DMS79 (cell line): ENCODE measurements at places on chromosomes 7 and 10.

GRCh38 chr7:27250557-27251070 lies 8.0 kb downstream of the EVX1 start:
- no peak for DNase-seq

GRCh38 chr7:1647961-1648672 lies 22.0 kb upstream of the ELFN1 start:
- DNase-seq: no peak

- DNase-seq: no peak
Observed at GRCh38 chr10:130957423-130957822, 354.1 kb downstream of the TCERG1L start.

DNA sequence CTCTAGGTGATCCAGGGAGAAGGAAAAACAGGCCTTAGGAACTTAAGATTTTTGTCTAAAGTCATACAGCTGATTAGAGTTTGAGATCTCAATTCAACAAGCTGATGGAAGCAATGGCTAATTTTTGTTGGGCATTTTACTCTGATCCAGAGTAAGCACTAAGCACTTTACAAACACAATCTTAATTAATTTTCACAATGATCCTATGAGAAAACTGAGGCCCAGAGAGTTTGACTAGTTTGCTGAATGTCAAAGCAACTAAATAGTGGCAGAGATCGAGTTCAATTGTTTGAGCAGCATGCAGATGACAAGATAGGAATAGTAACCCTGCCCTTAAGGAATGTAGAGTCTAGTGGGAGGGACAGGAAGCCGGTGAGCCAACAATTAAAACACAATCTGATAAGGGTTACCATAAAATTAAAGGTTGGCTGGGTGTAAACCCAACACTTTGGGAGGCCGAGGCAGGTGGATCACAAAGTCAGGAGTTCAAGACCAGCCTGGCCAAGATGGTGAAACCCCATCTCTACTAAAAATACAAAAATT lies 13.5 kb upstream of the RPEL1 start:
- no peak for DNase-seq

- no peak for DNase-seq
Observed at GRCh38 chr10:82190432-82191260, 315.7 kb downstream of the NRG3 start.

GRCh38 chr10:82813856-82814255 lies 938.9 kb downstream of the NRG3 start:
- no peak for DNase-seq

DNA sequence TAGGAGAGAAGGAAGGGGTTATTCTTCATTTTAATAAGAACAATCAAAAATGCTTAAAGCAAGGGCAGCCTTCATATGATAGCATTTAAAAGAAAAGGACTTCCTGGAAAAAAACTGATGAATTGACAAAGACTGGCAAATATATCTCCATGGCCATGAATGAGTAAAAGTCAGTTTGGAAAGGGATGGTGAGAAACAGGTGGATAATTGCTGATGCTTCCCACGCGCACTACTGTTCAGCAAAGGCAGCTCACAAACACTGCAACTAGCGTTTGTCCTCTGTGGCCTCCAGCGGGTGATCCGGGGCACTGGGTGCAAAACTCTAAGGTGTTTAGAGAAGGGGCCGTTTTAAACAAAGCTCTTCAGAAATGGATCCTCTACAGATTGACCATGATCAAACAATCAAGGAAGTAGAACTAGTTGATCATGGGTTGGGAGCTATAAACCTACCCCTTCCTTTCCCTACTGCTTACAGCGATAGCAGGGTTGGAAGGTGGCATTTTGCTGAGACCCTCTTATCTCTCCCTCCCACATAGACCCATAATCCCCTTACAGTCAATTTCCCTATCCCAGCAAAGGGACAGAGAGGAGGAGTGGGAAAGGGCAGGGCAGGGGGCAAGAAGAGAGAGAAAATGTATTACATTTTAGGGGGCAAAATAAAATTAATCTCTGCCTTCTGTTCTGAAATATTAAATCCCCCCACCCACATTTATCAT lies 53.8 kb downstream of the SMURF1 start:
- no peak for DNase-seq

DNA sequence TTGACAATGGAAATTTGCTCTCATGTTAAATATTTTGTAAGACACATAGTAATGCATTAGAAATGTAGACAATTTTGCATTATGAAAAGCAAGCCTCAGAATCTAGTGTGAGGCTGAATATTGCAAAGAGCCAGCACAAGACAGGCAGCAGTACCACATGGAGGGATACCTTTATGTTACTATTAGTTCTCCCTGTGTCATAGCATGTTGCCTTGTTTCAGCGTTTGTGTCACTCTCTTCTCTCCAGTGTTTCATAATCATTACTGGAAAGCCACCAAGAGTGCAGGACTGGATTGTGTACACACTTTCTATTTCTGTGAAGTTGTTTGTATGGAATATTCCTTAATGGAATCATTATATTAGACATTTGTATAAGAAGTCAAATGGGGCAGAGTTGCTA lies 8.5 kb downstream of the AHR start:
- DNase-seq: no peak

DNA sequence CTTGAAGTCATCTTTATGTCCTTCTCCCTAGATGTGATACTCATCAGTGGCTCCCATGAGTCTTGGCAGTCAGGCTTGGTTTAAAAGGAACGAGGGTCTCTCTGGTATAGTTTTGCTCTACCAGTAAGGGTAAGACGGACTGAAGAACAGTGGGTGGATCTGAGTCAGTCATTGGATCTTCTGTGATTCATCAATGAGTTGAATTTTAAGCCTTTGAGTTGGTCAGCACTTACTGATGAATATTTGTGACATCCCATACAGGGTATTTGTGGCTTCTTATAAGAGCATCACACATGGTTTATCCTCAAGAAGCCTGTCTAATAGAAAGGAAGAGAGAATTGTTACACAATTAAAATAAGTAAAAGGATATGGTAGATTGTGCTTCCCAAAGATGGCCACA lies 87.3 kb upstream of the NAMPT start:
- DNase-seq: no peak

DNA sequence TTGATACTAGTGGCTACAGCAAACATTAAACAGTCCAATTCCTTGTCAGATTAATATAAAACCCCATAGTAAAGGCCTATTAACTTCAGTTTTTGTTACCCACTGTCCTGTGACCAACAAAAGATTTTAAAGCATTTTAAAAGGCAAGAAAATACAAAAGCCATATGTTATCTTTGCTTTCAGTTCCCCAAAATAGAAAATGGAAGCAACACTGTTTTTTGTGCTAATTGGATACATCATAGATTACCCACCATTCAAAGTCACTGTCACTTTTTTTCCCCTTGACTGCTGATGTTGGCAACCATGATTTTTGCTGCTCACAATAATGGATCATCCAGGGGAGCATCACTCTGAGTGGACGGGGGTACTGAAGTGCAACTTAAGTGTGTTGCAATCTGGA lies 52.4 kb upstream of the TMEM140 start:
- DNase-seq: no peak

DNA sequence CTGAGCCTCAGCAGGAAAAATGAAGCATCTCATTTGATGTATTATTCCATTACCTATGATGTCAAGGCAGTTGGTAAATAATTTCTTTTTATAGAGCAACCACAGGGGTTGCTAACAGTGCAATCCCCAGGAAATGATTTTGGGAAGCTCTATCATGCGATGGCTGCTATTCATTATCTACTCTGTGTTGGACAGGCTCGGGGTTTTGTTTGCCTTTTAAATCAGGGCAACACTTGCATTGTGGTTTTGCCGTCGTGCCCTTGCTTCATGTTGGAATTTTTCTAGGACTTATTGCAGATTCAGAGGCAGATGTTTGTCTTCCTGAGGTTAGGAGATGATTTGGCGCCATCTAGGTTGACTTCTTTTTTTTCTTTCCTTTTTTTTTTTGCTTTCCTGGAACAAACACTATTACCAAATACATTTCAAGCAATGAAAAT lies 128.4 kb downstream of the BICC1 start:
- DNase-seq: no peak

GRCh38 chr10:43131906-43132305 lies 6.3 kb upstream of the CSGALNACT2 start:
- DNase-seq: no peak

DNA sequence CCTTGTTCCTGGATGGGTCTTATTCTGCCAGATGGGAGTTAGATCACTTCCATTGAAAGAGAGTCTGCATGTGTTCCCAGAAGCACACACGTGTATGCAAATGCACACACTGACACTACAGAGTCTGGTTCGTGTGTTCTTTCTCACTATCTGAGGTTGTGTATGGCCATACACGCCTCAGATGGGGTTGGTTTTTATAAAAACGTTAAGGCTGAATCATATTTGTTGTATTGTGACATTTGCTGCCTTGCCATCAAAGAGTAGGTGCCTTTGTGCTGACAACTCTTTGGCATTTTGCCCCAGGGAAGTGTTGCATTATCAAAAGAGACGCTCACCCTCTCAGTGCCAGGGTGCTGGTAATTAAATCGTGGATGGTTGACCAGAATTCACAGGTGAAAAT lies 37.7 kb upstream of the HDAC9 start:
- no peak for DNase-seq

DNA sequence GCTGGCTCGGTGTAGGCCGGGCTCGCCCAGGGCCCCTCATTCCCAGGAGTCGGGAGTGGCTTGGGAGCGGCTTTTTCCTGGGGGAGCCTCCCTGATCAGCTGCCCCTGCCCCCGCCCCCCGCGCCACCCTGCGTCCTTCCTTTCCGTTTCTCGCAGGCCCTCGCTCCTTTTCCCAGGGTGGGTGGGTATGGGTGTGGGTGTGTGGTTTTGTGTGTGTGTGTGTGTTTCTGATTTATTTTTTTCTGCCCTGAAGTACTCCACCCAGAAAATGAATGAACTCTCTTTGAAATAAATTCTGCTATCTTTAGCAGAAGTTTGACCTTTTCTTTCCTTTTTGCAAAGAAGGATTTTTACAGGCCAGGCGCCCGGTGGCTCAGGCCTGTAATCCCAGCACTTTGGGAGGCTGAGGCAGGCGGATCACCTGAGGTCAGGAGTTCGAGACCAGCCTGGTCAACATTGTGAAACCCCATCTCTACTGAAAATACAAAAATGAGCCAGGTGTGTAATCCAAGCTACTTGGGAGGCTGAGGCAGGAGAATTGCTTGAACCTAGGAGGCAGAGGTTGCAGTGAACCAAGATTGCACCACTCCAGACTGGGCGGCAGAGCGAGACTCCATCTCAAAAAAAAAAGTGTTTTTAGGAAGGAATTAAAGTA lies 30.0 kb upstream of the AP5Z1 start:
- DNase-seq: no peak

GRCh38 chr10:670038-670437 lies 19.4 kb downstream of the DIP2C start:
- DNase-seq: no peak

- DNase-seq: no peak
Observed at GRCh38 chr10:127576740-127577161, 27.6 kb downstream of the NPS start.
